ENCODE measurements at places on chromosomes 7 and 10. TPM values are rescaled to one million over a fixed set of nuclear protein-coding genes. Genes with fewer than 3 reads are reported as not detected.

The SYT15 gene
- total RNA-seq = 0.17 TPM

The TAS2R39 gene
- not detected for total RNA-seq

The AGBL3 gene
- 0.66 TPM for total RNA-seq

The ACTL6B gene
- total RNA-seq = not detected

The PPP1R9A gene
- total RNA-seq = 0.78 TPM

The CHAT gene
- not detected for total RNA-seq

The POM121C gene
- 18.9 TPM for total RNA-seq

The C10orf62 gene
- total RNA-seq = not detected

The ICA1 gene
- total RNA-seq = 0.13 TPM

The TRPV6 gene
- total RNA-seq = not detected

The RAMP3 gene
- total RNA-seq = not detected

The INPP5F gene
- total RNA-seq = 29.8 TPM

The TSPAN13 gene
- total RNA-seq = 5.8 TPM

The TAS2R41 gene
- not detected for total RNA-seq

The FOXP2 gene
- total RNA-seq = 0.26 TPM

The FGL2 gene
- 86.5 TPM for total RNA-seq

The CYP3A4 gene
- not detected for total RNA-seq

The ABCA13 gene
- 0.36 TPM for total RNA-seq

The TMEM229A gene
- total RNA-seq = 0.07 TPM

The ITGA8 gene
- 43.7 TPM for total RNA-seq

The RADIL gene
- total RNA-seq = 0.13 TPM

The FZD1 gene
- total RNA-seq = 24.2 TPM

The ITPRID1 gene
- total RNA-seq = not detected

The ACHE gene
- total RNA-seq = 0.13 TPM

The MUC12 gene
- total RNA-seq = 0.23 TPM

The GCK gene
- total RNA-seq = 1.4 TPM
